Glomerular endothelial cell (primary cell): ENCODE measurements at places on chromosomes 7 and 10. TPM values are rescaled to one million over a fixed set of nuclear protein-coding genes. Genes with fewer than 3 reads are reported as not detected.

DNA sequence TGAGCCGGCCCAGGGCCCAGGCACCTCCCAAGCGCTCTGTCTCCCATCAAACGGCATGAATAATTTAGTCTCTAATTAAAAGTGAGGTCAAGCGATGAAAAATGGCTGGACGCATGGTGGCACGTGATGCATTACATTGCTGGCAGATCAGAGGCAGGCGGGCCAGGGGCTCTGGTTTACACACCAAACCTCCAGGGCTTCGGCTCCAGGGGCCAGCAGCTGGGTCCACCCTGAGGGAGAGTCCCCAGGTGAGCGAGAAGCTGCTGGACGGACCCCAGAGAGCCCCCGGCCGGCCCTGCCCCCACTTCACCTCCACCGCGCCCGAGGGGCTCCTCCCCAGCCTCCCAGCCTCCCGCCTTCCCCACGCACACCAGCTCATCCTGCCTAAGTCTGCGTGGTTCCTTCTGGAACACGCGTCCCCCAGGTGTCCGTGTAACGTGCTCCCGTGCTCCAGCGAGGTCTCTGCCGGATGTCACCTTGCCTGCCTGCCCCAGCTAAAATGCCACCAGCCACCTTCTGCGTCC, 23.2 kb downstream of the UNCX start:
- DNase-seq = no peak

Gene PWWP2B
- 13.4 and 17.3 TPM in 2 replicates for total RNA-seq

- no peak for DNase-seq
These were observed 1.2 kb upstream of the DNAJC9 start for GRCh38 chr10:73248259-73248724.

- DNase-seq = no peak
These were observed 11.3 kb downstream of the DPYSL4 start for GRCh38 chr10:132198068-132198370.

GRCh38 chr10:109773288-109774120, 149.8 kb downstream of the XPNPEP1 start:
- no peak for DNase-seq

- no peak for DNase-seq
These were observed 162.2 kb downstream of the PFKFB3 start for GRCh38 chr10:6364893-6365292.

Gene CFAP46
- total RNA-seq = 1.9 and 3.2 TPM in 2 replicates

GRCh38 chr7:156892081-156892800, 742 bp downstream of the LMBR1 start:
- no peak for DNase-seq

Gene FAM25C
- total RNA-seq = not detected in 2 replicates

- no peak for DNase-seq
These were observed 60.8 kb downstream of the AOAH start for GRCh38 chr7:36663481-36663880.
